Tibial artery (tissue), 4 donors: ENCODE measurements at places on chromosomes 7 and 10.
A peak's percentile ranks its signal among the peaks of the same experiment; 100 is the strongest.

DNA sequence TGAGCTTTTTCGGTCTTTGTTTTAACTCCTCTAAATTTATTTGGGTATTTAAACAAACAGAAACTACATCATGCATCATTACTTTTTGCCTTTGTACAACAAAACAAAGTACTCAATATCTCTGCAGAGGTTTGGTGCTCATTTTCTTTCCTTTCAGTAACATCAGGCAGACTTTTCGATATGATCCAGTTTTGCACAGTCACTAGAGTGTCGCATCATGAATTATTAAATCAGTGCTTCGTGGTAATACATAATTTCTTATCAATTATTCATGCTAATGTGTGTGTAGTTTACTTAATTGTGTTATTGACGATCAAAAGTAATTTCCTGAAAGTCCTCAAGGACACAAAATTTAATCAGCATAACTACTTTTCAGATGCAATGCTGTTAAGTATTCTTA, 31.8 kb downstream of the DRGX start:
- no peak for DNase-seq

GRCh38 chr10:48492201-48492600, 112.7 kb downstream of the ARHGAP22 start:
- peak; percentile 20 for DNase-seq

DNA sequence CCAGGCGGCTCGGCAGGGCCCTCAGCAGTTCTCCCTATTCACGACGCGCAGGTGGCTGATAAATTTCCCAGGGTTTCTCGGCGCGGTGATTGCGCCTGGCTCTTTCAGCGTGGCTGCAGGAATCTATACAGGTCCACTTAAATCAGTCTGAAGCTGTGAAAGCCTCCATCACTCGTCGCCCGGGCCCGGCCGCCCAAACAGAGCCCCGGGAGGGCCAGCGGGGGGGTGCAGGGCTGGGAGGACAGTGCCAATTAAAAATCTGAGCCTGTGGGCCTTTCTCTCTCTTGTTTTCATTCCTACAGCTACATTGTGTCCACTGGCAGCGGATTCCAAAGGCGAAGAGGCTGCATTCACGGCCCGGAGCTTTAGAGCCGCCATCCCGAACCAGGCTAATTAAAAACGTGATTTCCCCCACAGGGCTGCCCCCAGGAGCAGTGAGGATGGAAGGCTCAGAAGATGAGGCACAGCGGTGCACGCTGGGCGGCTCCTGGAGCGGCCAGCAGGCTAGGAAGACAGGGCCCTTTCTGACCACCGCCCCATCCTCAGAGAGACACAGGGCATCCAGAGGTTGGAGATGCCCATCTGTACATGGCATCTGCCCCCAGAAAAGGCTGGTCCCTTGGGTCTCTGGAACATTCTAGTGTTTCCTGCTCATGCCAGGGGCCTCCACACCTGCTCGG, 100.7 kb downstream of the FAM53B start:
- DNase-seq, result no peak

DNA sequence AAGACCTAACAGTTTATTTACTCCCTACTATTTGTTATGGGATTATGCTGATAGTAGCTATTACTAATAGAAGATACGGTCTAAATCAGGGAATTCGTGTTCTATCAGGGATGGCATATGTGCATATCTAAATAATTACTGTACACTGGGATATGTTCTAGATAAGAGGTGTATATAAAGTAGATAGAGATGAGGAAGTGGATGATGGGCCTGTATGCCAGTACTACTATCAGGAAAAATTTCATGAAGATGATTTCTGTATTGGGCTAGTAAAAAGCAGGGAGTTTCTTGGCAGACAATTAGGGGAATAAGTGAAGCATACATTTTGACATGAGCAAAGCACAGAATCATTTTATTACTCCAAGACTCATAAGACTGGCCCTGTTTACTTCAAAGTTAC, 26.2 kb downstream of the PTPN12 start:
- DNase-seq, result no peak

- DNase-seq, result no peak
Observed at GRCh38 chr10:54081950-54082349, 719.1 kb downstream of the PCDH15 start.
